Left cardiac atrium (tissue), 4 donors: ENCODE measurements at places on chromosomes 1 and 21. TPM values are rescaled to one million over a fixed set of nuclear protein-coding genes. Genes with fewer than 3 reads are reported as not detected.

RNF223 gene
- not detected for total RNA-seq

LAD1 gene
- total RNA-seq = 1.3 TPM

FGR gene
- total RNA-seq = 10.7 TPM

DNA sequence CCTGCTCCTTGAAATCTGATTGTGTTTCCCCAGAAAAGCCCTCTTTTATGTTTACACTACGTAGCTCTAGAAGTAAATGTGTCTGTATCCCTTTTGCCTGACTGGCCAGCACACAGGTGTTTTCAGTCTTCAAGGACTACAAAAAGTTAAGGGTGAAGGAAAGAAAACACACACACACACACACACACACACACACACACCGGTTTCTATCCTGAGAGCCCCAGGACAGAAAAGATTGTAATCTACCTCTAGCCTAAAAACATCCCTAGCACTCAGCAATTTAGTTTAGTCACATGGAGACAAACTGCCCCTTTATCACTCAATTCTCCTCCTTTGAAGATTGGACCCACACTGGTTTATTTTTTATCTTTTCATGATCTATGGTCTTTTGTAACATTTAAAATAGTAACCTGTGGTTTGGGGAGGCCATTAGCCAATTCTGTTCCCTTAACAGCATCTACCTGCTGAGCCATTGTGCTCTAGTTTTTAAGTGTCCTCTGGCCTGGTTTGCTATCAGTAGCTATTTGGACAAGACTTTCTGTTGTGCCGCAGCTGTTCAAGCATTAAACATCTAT is 15.8 kb upstream of the TRIM45 start:
- no peak for DNase-seq

- no peak for DNase-seq
Observed at GRCh38 chr1:59110271-59110670, 186.6 kb upstream of the FGGY start.

DNA sequence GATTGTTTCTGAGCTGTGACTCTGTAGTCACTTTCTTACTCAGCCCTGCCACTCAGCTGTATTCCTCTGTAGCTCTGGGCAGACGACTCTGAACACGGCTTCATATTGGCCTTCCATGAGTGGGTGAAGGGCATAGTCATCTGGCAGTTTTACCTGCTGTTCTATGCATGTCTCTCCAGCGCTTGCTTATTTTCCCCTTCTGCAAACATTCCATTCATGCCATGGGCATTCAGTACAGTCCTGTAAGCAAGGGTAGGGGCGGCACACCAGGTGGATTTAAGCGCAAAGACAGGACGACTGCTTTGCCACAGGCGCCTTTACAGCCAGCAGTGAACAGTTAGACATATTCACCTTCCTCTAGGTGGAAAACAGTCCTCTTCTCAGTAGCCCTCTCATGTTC is 4.4 kb upstream of the WDR26 start:
- no peak for DNase-seq

DNA sequence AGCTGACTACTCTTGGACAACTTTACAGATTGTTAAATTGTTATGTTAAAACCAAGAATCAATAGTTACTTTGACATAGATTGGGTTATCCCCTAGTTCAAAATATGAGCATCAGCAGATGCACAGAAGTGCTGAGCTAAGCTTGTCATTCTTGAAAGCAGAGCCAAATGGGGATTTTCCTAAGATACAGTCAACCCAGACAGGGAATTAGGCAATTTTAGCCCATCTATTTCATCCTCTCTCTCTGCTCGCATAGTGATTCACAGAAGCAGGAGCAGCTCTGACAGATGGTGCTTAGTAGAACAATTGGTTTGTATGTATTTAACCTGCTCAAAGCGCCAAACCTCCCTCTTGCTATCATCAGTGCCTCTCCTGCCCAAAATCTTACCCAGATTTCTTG is 27.9 kb upstream of the PRRC2C start:
- DNase-seq = no peak

DNA sequence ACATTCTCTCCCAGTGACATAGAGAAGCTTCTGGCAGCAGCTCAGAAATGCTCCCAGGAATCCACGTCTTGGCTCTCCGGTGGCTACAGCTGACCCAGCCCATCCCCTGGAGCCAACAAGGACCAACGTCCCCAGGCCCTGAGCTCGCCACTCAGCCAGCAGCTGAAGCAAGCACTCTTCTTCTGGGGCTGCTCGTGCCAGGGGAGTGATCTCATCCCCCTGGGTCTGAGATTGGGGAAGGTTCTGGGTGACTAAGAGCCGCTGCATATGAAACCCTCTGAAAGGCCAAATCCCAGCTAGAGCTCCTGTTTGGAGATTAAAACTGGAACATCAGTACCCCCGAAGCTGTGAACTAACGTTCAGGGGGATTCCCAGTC is 487.9 kb downstream of the NPHP4 start:
- peak; percentile 47 for DNase-seq

DNA sequence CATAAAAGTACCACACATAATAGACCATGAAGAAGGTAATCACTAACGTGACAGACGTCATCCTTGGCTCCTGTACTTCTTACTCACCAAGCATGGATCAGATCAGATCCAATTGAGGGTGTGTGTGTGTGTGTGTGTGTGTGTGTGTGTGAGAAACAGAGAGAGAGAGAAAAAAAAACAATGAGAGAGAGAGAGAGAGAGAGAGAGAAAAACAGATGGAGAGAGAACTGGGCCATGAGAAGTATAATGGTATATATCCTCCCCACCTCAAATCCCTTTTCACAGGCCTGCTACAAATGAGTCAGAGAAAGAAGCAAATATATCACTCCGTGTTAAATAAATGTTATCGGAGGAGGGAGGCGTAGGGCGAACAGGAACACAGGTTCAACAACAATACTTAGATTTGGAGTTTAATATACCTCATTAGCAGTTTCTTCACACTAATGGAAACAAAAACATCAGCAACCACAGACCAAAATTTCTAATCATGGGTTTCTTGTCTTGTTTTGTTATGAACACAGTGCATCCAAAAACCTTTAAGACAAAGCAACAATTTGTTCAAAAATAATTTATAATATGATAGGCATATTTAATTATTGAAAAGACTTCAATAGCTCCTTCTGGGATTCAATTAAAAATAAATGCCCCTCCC is 45.3 kb downstream of the TIAM1 start:
- no peak for DNase-seq

- DNase-seq = no peak
Observed at GRCh38 chr1:7732331-7732730, 38.8 kb upstream of the VAMP3 start.

DNA sequence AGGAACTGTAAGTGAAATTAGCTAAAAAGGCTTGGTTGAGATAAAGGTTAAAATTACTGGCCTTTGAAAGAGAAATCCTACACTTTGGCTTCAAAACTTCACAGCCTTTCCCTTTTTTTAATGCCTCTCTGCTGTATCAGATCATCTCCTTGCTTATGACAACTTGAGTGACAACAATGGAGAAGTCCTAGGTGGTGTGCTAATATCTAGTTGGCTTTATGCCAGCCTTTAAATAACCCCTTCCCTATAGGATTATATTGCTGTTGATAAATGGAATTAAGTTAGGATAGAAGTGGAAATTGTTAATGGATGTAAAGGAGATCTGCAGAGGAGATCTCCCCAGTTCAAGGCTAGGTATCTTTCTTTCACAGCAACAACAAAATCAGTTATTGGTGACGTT is 130.2 kb upstream of the ATP1B1 start:
- no peak for DNase-seq

C1orf87 gene
- not detected for total RNA-seq

GRCh38 chr1:65230731-65231481 is 78.4 kb upstream of the DNAJC6 start:
- DNase-seq = no peak

DNA sequence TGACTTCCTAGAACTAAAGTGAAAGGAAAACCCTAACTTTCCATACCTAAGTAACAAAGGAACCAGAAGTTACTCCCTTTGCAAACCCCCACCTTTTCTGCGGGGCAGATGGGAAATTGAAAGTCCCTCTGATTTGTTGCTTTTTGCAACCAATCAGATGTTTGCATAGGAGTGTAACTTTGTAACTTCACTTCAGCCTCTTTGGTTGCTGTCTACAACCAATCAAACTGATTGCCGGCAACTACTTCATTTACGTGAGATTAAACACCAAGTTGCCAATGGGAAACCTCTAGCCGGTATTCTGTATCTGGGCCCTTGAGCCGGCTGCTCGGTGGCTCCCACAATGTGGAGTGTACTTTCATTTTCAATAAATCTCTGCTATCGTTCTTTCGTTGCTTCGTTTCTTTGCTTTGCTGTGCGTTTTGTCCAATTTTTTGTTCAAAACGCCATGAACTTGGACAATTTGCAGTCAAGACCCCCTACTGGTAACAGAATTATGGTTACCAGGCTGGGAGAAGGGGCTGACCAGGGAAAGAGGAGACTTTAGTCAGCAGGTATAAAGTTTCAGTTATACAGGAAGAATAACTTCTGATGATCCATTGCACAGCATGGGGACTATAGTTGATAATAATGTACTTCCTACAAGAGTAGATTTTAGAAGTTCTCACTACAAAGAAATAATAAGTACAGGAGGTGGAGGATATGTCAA is 69.2 kb upstream of the RGS2 start:
- no peak for DNase-seq

DNA sequence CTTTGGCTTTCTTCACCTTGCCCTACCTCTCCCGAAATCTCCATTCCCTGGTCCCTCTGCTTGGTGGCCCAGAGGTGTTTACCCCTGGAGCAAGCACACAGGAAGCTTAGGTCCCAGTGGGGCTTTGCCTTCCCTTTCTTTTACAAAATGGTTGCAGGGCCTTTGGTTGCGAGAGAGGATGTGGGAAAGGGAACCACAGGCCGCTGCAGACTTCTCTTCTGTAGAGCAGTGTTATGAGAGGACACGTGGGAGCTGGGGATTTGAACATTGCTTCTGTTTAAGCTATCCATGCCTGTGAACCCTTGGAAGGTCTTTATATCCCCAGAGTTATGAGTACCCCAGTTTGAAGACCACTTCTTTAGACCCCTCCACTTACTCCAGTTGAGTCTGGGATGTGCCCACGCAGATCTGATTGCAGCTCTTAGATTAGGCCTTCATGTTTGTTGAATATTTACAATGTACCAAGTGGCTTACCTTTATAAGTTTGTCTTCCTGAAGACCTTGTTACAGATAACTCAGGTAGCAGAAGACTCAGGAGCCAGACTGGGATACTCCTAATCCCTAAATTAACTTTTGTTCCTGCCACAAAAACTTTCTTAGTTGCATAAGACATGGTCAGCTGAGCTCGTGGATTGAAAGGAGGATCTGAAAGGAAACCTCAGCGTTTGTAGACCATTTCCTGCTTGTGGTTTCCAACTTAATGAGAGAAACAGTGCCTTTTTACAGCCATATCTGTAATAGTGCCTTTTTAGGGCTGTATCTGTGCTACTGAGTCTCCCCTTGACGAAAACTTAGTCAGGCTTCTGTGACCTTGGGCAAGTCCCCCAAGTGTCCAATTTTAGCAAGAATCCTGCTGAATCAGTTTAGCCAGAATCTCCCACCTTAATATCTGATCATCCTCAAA is 21.9 kb upstream of the IVNS1ABP start:
- peak; percentile 32 for DNase-seq

GRCh38 chr1:25821112-25821476 is 1.3 kb downstream of the MTFR1L start:
- DNase-seq = no peak

GRCh38 chr1:53726009-53726600 is 12.9 kb downstream of the GLIS1 start:
- no peak for DNase-seq

- no peak for DNase-seq
Observed at GRCh38 chr1:221834698-221835513, 93.0 kb upstream of the DUSP10 start.

DNA sequence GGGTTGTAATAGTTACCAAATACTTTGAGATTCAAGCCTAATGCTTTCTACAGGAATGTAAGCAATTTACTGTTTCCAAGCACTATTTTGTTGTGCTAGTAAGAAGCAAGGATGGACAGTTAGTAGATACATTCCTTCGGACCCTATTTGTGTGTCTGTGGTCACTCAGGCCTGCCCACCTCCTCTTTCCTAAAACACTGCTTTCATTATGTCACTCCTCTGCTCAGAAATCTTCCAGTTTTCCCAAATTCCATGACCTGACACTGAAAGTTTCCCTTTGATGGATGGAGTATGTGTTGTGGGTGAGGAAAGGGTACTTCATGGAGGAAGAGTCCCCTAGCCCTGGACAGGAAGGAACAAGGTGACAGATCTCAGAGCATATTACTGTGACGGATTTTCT is 141.1 kb downstream of the DISP1 start:
- DNase-seq = no peak

GABRD gene
- 0.29 TPM for total RNA-seq

BECN2 gene
- total RNA-seq = not detected

DNA sequence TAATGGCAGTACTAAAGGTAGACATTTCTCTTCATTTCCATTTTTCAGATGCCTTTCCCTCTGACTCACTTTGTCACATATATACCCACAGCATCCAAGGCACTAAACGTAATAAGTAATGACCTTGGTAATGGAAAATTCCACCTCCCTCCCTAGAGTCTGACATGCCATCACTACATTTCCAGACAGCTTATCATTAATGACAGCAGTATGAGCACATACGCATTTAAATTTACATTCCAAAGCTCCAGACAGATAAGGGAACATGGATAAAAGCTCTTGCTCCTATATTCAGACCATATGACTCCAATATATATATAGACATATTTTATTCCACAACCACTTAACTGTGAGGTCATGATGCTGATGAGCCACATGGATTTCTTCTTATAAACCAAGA is 191.7 kb upstream of the GORAB start:
- no peak for DNase-seq

CD52 gene
- total RNA-seq = 14.3 TPM

- no peak for DNase-seq
Observed at GRCh38 chr1:109898842-109899241, 11.8 kb upstream of the CSF1 start.

GRCh38 chr1:218898921-218899320 is 274.8 kb upstream of the LYPLAL1 start:
- no peak for DNase-seq

RCSD1 gene
- 33.6 TPM for total RNA-seq

DNA sequence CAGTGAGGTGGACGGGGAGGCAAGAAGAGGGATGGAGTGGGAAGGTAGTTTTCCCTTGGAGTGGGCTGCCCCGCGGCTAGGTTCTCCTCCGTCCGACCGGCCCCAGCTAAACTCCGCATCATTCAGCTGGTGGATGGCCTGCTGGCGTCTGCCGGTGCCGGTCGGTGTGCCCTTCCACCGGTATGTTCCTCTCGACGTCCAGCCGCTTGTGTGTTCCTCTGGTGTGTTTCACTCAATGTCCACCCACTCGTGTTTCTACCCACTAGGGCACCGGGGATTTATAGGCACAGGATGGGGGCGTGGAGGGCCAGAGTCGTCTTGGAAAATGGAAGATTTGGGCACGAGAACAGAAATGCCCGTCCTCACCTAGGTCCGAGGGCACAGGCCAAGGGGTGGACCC is 931.7 kb upstream of the B3GALT2 start:
- no peak for DNase-seq

- DNase-seq = no peak
Observed at GRCh38 chr21:42975886-42976608, 1.7 kb downstream of the PKNOX1 start.

- DNase-seq = peak; percentile 50
Observed at GRCh38 chr21:17818186-17819113, 706 bp downstream of the C21orf91 start.

- no peak for DNase-seq
Observed at GRCh38 chr1:156911577-156912298, 8.7 kb upstream of the LRRC71 start.

- no peak for DNase-seq
Observed at GRCh38 chr1:27531959-27532685, 42.2 kb upstream of the WASF2 start.

SH3BGR gene
- total RNA-seq = 62.3 TPM

- DNase-seq = no peak
Observed at GRCh38 chr1:64963466-64963865, 2.9 kb downstream of the JAK1 start.
